ENCODE measurements at places on chromosomes 6 and 20.

DNA sequence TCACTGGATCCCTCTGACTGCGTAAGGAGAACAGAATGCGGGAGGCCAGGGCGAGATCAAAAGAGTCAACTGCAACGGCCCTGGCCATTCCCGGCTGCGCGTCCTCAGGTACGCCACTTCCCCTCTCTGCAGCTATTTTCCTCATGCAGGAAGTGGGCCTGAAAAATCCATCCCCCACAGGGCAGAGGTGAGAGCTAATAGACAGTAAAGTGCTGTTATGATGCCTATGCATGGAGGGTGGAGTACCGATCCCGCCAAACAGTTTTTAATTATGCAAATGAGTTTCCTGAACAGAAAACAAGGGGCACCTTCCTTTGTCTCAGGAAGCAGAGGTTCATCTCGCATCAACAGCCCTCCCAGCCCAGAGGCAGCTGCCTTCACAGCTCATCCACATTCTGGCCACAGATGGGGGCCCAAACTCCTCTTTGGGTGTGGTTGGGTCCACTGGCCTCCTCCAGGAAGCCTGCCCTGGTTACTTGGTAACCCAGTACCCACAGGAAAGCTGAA lies 9.3 kb downstream of the PREX1 start:
- no peak for DNase-seq

DNA sequence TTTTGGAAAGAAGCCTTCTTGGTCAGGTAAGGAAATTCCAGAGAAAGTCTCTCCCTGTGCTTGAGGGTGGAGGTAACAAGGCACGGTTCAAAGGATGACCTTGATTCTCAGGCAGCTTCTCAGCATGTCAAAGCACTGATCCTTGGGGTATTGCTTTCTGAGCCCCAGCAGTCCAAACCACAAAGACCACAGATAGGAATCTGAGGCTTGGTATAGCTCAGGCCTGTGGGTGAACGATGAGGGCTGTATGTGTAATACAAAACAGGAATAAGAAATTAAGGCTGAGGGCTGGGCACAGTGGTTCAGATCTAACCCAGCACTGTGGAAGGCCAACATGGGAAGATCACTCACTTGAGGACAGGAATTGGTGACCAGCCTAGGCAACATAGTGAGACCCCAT lies 70.2 kb upstream of the SLC22A1 start:
- DNase-seq: no peak

GRCh38 chr6:52984247-52984646 lies 10.8 kb downstream of the GSTA4 start:
- no peak for DNase-seq

GRCh38 chr6:56222499-56222898 lies 24.9 kb downstream of the COL21A1 start:
- DNase-seq: no peak

DNA sequence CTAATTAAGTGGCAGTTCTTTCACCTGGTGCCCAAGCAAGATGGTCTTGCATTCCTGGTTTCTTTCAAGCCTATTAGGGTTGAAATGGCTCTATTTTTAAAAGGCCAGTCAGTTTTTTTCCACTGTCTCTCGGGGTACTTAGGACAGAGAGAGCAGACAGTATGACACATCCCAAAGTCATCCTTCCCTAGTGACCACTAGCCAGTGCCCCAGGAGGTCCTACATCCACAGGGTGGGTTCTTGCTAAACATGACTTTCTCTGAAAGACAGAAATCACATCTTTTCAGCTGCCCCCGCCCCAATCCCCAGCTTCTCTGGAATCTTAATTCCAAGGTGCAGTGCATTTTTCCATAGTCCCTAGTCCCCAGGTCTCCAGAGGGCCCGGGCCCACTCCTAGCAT lies 192.4 kb downstream of the SLC24A3 start:
- DNase-seq: no peak

DNA sequence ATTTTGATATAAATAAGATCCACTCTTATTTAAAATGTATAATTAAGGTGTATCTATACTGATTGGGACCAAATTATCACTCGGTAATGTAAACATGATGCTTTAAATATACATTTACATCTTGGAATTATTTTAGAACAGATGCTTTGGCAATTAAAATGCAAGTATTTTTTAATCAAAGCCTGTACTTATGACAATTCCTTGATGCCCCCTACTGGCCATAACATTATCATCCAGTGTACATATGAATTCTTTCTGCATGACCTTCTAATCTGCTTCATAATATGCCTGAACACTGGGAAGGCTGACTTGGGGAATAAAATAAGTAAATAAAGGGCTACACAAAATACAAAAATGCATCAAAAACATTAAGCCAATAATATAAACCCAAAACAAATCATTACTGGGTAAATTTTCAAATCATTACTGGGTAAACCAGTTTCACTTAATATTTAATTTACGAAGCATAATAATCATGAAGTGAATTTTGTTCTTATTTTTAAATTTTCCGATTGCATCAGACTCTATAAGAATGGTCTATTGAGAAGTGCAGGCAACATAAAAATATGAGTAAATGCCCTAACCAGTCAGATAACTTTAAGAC lies 65.1 kb downstream of the CGA start:
- DNase-seq: no peak

DNA sequence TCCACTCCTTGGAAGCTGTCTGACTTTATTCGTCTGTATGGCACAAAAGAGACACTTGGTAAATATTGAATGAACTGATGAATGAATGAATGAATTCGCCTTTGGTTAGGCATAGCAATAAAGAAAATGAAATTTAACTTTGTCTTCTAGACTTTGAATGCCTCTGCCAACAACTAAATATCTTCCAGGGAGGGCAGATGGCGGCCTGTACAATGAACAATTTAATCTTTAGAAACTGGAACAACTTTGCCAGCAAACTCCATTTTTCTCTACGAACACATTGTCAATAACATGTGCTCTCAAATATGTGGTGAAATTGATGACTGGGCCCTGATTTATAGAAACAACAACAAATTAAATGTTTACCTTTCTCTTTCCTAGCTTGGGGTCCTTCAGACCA lies 140.6 kb downstream of the ZNF217 start:
- no peak for DNase-seq

All from stimulated activated CD4-positive, alpha-beta T cell treated with anti-CD3 and anti-CD28 coated beads, Interleukin-15, amount 100 ng/mL, for 1 hour (primary cell).